ENCODE measurements at places on chromosomes 11 and 22.

GRCh38 chr11:70705930-70706329 lies 307.6 kb downstream of the CTTN start:
- DNase-seq = no peak

DNA sequence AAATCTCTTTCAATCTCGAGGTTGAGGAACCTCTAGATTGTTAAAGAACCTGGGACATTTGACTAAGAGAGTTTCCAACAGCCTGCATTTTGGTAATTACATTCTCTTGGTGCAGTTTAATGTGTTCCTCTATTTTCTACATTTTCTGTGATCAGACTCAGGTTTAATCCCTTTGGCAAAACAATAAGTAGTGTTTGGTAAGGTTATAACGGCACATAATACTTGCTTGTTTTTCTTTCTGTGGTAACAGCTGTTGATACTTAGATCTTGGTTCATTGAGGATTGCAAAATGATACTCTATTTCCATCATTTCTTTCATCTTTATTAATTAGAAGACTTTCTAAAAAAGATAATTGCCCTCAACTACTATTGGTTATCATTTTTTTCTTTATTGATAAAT lies 271.3 kb downstream of the SBF2 start:
- DNase-seq = no peak

GRCh38 chr22:45317551-45318167 lies 7.9 kb downstream of the FAM118A start:
- DNase-seq = peak; percentile 38

GRCh38 chr11:45563810-45564209 lies 101.6 kb downstream of the CHST1 start:
- no peak for DNase-seq

GRCh38 chr22:34416022-34416860 lies 496.0 kb upstream of the LARGE1 start:
- no peak for DNase-seq

DNA sequence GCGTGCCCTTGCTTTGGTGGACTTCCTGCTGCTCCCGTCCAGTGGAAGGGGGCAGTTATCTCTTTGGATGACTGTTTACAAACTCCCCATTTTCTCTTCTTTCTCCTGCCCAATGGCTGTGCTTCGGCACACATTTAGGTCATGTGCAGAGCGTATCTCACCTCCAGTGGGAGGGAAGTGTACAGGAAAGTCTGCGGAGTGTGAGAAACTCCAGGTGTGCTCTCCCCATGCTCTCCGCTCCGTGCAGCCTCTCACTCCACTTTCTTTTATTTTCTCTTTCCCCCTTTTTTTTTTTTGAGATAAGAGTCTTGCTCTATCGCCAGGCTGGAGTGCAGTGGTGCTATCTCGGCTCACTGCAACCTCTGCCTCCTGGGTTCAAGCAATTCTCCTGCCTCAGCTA lies 11.9 kb upstream of the TEF start:
- DNase-seq = no peak

GRCh38 chr11:46315033-46315738 lies 32.1 kb upstream of the DGKZ start:
- peak; percentile 86 for DNase-seq

- DNase-seq = no peak
These were observed 8.9 kb upstream of the UCP2 start for GRCh38 chr11:73991471-73992006.

DNA sequence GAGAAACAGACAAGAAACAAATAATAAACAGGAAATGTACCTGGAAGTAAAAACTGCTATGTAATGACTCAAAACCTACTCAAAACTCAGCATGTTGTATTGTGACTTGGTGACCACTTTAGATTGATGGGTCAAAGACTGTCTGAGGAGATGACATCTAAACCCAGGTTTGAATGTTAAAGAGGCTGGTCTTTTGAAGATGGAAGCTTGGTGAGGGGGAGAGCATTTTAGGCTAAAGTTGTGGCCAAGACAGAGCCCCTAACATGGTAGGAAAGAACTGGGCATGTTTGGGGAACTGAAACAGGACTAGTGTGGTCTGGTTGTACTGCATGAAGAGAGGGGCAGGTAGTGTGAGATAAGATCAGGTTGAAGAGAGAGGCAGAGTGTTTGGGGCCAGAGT lies 85.3 kb upstream of the MYO18B start:
- DNase-seq = no peak

GRCh38 chr11:4882543-4882942 lies 843 bp downstream of the OR51T1 start:
- DNase-seq = no peak

- no peak for DNase-seq
These were observed 11.2 kb upstream of the MDK start for GRCh38 chr11:46370253-46370652.

GRCh38 chr11:73184953-73185671 lies 33.0 kb upstream of the P2RY2 start:
- peak; percentile 77 for DNase-seq

DNA sequence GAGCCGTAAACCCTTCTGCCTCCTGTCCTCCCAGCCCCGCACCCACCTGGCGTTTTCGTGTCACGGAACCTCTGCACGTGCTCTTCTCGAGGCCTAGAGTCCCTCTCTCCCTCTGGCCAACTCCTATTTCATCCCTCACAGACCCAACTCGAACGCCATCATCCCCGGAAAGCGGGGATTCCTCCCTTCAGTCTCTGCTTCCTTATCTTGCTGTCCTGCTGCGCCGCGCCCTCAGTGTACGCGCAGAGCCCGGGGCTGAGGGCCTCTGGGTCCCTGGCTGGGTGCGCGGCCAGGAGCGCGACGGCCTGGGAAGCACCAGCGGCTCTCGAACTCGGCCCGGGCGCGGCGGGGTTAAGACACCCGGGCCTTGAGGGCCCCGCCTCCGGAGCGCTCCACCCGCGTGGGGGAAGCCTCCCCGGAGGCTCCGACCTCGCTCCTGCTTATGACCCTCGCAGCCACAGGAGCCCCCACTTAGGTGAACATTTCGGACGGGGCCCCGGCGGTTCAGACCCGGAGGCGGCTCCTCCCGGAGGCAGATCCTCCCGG lies 398 bp upstream of the ATG16L2 start:
- DNase-seq = peak; percentile 88

DNA sequence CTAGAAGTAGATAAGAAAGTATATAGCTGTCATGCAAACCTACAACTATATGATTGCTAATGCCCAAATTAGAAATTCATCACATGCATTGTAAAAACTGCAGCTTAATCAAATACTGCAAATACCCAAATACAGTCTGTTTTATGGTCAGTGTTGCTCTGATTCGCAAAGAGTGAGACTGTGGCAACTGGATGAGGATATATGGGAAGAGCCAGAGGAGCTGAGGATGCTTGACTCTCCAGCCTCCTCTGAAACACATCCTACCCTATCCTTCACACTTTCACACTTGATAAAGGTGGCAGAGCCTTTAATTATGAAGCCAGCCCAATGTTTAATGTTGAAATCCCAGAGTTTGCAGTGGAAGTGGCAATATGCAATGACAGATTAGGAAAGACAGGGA lies 21.9 kb upstream of the OR2AT4 start:
- DNase-seq = no peak

DNA sequence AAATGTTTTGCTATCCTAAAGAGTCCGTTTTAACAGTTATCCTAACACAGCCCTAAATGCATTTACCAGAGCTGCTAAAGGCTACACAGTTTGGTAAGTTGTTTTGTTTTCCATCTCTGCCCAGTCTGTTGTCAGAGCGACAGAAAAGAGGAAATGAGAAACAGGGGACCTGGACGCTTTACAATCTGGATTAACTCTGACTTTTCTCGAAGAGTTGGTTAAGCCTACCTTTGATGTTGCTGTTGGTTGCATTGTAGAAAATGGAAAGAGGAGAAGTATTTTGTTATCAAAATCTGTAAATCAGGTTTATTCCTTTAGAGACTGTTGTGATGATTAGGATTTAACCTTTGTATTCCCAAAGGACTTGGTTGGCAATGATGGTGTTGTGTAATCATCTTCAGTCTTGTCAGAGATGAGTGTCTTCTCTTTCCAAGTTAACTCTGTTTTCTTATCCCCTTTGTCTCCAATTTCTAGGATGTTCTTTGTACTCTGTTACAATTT lies 481 bp downstream of the ANGPTL5 start:
- no peak for DNase-seq

- no peak for DNase-seq
These were observed 323.9 kb downstream of the CADM1 start for GRCh38 chr11:115180272-115180671.

- no peak for DNase-seq
These were observed 765 bp downstream of the GAB4 start for GRCh38 chr22:17007257-17007656.

DNA sequence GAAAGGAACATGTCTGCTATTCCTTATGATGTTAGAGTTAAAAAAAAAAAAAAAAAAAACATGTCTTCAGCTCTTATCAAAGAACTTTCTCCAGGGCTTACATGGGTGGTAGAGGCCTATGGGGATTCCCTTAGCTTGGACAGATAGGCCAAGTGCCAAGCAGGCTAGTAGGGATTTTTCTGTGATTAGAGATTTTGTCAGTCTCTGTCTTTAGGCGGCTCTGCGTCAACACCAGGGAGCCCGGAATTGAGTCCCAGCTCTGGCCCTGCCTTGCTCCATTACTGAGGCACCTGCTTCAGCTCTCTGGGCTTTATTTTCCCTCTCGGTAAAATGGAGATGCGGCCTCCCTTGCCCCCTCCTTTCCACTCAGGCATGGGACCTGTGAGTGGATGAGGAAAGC lies 13.1 kb downstream of the CRY2 start:
- no peak for DNase-seq

DNA sequence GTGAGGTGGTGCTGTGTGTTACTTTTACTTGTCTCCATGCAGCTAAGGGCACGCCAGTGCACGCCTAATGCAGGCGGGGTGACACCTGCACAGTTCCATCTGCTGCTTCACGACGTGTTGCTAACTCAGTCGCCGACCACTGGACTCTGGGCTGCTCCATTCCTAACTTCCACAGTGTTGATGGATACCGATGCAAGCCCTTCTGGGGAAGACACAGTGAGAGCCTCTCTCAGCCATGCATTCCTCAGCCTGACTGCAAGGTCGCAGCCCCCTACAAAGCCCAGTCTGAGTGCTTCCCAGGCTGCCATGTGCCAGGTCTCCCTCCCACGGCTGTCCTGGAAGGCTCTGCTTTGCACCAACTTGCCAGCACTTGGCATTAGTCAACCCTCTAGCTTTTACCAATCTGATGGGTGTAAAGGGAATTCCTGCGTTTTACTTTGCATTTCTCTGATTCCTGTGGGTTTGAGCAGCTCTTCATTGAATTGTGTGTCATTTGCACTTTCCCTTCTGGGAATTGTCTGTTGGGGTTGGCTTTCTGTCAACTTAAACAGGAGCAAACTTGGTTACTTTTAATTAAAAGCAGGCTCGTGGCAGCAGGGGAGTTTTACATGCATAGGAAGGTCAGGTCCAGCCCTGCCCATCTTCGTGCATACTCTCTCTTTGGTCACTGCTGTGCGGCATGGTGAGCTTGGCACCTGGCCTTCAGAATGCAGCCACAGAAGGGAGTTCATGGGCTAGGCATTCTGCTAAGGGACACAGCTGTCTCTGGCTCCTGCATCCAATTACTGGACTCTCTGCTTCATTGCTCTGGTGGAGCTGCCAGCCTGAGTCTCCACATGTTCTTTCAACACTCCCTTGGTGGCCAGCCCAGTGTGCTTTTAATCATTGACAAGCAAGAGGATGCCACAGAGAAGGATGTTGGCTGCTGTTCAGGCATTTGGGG lies 34.6 kb upstream of the SHANK2 start:
- no peak for DNase-seq

DNA sequence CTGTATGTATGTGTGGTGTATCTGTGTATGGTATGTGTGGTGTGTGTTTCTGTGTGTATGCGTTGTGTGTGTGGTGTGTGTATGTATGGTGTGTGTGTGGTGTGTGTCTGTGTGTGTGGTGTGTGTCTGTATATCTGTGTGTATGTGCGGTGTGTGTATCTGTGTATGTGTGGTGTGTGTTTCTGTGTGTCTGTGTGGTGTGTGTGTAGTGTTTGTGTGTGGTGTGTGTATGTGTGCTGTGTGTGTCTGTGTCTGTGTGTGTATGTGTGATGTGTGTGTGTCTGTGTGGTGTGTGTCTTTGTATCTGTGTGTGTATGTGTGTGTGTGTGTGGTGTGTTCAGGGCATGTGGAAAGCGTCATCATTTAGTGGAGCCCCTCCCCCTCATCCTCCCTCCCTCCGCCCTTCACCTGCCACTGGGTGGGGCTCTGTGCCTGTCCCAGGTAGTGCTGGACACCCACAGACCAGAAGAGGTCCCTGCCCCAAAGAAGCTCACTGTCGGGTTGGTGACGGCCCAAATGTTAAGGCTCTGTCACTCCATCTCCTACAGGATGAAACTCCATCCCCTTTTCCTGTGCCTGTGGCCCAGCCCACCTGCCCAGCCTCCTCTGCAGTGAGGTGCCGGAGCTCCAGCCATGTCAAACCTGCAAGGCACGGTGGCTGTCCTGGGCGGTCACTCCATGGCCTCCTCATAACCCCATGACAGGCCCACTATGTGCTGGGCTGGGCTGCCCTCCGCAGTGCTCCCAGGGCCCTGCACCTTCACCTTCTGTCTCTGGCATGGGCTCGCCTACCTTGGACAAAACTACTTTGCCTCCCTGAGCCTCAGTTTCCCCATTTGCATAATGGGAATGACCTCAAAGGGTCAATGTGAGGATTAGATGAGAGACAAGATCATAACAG lies 23.4 kb upstream of the SHISAL1 start:
- DNase-seq = peak; percentile 50

GRCh38 chr11:6240781-6241180 lies 1.9 kb downstream of the CNGA4 start:
- DNase-seq = no peak

GRCh38 chr22:43500792-43501785 lies 89.3 kb downstream of the MPPED1 start:
- DNase-seq = no peak

- no peak for DNase-seq
These were observed 15.9 kb upstream of the SNX19 start for GRCh38 chr11:130932086-130932712.

- no peak for DNase-seq
These were observed 14.1 kb downstream of the H19 start for GRCh38 chr11:1983601-1983961.

DNA sequence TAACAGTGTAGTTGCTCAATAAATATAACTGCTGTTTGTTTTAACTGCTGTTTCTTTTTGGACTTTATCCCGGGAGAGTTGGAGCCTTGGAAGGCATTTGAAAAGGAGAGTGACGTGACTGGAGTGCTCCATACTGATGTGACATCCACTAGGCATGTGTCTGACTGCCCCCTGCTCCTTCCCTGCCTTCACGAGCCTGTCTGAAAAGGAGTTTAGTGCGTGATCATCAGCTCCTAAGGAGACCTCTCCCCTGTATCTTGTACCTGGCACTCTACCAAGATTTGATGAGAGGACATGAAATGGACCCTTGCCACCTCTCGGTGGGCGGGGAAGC lies 22.9 kb downstream of the ZBTB16 start:
- no peak for DNase-seq

GRCh38 chr22:41397143-41397811 lies 15.5 kb downstream of the TEF start:
- no peak for DNase-seq

- DNase-seq = peak; percentile 29
These were observed 9.6 kb downstream of the ADM start for GRCh38 chr11:10314199-10315072.
